ENCODE measurements at places on chromosomes 13 and 19. TPM values are rescaled to one million over a fixed set of nuclear protein-coding genes. Genes with fewer than 3 reads are reported as not detected.

The POU2F2 gene
- 0.70 TPM for total RNA-seq

DNA sequence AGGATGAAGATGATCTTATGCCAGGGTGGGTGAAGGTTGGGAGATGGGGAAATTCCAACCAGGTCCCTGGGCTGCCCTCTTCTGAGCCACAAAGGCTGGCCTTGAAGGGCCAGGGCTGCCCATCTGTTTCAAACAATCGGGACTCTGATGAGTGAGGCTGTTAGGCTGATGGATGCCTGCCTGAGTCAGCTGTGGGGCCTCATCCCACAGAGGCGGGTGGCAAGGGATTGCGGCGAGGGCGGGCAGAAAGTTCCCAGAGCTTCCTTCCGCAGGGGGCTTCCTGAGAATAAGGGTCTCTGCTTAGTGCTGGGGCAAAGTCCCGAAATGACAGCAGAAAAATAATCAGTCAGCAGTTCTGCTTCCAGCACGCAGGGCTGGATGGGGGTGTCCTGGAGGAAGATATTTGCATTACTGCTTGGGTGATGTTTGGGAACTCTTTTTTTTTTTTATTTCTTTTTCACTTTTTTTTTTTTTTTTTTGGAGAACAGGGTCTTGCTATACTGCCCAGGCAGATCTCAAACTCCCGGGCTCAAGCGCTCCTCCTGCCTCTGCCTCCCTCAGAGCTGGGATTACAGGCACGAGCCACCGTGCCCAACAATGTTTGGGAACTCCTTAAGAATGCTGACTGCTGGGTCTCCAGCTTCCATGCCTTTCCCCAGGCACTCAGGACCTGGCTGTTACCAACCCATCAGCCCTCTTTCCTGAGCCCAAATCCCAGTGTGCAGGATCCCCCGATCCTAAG is 14.1 kb downstream of the SH3GL1 start:
- H3K36me3 ChIP-seq, result peaks cover 45% of the 10 kb centered on the region
- H3K27ac ChIP-seq, result no peak overlapping the region
- no peak for DNase-seq

- no peaks in the 10 kb centered on the region for H3K27me3 ChIP-seq
- no peaks in the 10 kb centered on the region for H3K4me1 ChIP-seq
- H3K36me3 ChIP-seq, result peaks cover 78% of the 10 kb centered on the region
Measured at GRCh38 chr19:10145031-10145430, 25.3 kb upstream of the EIF3G start.

DNA sequence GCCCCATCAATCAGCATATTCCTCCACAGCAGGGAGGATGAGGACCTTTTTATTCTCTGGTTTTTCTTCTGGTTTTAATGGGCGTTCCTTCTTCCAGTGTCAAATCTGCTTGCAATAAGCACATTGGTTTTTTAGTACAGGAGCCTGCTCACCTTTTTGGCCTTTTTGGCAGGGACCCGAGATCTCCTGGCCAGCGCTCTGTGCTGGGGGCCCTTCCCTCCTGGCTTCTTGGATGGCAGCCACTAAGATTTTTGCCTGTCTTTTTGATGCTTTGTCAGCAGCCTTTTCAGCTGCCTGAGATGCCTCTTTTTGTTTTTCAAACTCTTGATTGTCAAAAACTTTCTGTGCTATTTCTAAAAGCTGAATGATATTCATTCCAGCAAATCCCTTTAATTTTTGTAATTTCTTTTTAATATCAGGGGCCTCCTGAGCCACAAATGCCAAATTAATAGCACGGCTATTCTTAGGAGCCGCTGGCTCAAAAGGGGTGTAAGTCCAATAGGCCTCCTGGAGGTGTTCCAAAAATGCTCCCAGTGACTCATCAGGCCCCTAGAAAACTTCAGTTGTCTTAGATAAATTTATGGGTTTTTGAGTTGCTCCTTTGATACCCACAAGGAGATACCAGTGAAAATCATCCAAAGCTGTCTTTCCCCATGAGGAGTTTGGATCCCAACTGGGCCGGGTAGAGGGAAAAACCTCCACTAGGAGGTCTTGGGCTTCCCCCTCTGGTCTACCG is 73.0 kb downstream of the ZNF100 start:
- no peaks in the 10 kb centered on the region for H3K27me3 ChIP-seq
- no peak for DNase-seq
- no peak overlapping the region for H3K4me3 ChIP-seq
- no peak overlapping the region for H3K27ac ChIP-seq

DNA sequence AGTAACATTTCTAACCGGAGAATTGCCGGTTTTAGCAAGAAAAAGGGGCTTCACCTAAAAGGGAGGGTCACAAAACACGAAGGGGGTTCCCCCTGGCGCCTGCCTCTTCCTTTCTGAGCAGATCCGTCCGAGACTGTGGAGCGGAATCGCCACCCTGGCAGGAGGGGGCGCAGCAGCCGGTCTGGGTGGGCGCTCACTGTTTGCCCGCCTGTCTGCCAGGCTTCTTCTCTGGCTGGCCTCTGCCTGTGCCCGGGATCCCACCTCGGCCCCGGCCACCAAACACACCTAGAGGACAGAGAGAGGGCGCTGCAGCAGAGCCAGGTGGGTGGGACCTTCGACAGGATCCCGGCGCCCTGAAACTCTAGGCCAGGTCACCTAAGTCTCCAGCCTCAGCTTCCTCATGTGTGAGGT is 15.6 kb downstream of the LSM4 start:
- peaks cover 32% of the 10 kb centered on the region for H3K36me3 ChIP-seq
- no peak overlapping the region for H3K27ac ChIP-seq
- no peaks in the 10 kb centered on the region for H3K27me3 ChIP-seq
- H3K4me1 ChIP-seq, result peaks cover 16% of the 10 kb centered on the region
